Omental fat pad (tissue), 4 donors: ENCODE measurements at places on chromosomes 5 and 9. TPM values are rescaled to one million over a fixed set of nuclear protein-coding genes. Genes with fewer than 3 reads are reported as not detected.

DNA sequence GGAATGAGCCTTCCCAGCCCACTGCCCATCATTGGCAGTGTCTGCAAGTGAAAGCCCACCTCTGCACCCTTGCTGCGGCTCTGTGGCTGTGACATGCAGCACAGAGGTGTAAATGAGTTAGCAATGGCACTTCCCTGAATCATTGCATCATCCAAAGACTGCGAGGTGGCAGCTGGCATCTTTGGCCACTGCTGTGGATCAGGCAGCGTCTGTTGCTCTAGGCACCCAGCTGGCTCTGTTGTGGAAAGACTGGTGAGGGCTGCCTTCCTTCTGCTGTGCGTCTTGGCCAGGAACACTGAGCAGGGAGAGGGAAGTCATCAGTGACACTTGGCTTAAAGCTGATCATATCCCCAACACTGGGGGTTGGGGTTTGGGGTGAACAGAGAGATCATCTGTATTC is 64.5 kb downstream of the MFAP3 start:
- DNase-seq, result no peak

- DNase-seq, result no peak
Measured at GRCh38 chr9:21638104-21638503, 156.0 kb upstream of the IFNE start.

- no peak for DNase-seq
Measured at GRCh38 chr9:125430161-125431011, 168.8 kb downstream of the GAPVD1 start.

- DNase-seq, result no peak
Measured at GRCh38 chr5:17734011-17734410, 99.8 kb downstream of the TAF11L14 start.

DNA sequence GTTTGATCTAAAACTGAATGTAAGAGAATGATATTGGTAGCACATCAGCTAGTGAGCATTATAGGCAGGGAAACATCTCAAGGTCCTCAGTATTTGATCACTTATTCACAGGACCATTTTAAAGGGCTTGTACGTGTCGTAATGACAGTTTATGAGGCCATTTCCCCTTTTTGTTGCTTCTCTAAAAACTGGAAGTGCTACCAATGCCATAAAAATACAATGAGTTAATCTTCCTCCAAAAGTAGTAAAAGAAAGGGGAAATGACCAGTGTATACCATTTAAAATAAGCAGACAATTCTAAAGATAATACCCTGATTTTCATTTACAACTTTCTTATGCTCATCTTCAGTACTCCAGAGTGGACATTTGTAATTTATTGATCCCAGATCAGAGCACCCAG is 285.8 kb upstream of the PCSK5 start:
- no peak for DNase-seq

DNA sequence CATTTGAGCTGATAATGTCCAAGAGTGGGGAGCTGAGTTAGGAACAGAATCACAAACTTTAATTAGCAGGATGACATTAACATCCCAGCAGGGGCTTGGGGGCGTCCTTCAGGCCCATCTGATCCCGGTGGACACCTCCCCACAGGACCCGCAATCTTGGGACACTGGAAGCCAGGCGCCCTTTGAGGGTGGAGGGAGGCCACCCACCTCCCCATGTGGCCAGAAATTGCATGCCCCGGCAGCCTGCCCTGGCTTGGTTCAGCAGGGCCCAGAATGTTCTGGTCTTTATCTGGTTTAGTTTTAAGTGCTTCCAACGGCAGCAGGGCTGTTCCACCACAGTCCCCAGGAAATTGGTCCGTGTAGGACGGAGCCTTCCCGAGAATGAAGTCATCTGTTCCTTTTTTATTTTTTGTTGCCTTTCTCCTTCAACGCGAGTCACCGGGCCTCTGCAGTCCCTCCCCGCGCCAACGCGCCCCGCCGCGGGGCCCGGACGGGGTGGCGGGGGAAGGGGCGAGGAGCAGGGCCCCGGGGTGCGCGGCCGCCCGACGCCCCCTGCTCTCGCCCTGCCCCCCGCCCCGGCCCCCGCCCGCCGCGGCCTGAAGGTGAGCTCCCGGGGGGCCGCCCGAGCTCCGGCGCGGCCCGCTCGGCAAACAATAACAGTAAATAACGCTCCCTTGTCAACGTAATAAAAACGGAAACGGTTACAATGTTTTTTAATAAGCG is 207.9 kb downstream of the C9orf50 start:
- DNase-seq, result no peak

DNA sequence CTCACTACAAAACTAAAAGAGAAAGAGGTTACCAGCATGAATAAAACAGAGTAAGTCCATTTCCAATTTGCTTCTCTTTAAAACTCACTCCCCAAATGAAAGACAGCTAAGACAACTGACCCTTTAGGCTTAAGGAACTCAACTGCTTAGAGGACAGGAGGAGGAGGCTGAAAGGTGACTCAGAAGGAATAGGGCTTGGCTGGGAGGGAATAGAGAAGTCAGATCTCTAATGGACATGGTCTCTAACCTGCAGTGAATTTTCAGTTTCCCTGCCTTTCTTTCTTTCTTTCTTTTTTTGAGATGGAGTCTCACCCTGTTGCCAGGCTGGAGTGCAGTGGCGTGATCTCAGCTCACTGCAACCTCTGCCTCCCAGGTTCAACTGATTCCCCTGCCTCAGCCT is 261.8 kb upstream of the CLINT1 start:
- no peak for DNase-seq

- DNase-seq, result no peak
Measured at GRCh38 chr9:588981-589380, 252.5 kb upstream of the DMRT1 start.

- DNase-seq, result no peak
Measured at GRCh38 chr5:40359832-40360231, 319.9 kb upstream of the PTGER4 start.

DNA sequence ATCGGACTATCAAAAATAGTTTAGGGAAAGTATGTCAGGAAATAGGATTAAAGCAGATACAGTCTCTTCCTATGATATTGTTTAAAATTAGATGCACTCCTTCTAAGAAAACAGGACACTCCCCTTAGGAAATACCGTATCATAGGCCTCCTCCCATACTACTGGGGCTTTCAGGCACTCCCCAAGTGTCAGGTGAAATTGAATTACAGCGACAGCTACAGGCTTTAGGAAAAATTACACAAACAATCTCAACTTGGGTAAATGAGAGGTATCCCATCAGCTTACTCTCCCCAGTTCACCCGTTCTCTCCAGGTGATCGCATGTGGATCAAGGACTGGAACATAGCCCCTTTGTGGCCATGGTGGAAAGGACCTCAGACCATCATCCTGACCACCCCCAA is 110.4 kb upstream of the EPB41L4A start:
- DNase-seq, result no peak

GRCh38 chr9:122975196-122975595 is 34.4 kb downstream of the RABGAP1 start:
- DNase-seq, result no peak

DNA sequence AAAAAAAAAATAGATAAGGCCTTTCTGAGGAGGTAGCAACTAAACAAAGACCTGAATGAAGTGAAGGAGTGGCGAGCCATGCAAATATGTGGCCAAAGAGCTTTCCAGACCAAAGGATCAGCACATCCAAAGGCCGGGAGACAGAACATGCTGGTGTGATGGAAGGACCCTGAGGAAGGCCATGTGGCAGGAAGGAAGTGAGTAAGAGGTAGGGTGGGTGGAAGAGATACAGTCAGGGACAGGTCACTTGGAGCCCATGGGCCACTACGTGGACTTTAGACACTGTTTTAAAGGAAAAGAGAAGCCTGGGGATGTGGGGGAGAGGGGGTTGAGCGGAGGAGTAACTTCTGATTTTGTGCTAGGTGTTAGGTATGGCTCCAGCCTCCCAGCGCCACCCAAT is 31.3 kb downstream of the SPRY4 start:
- no peak for DNase-seq

DNA sequence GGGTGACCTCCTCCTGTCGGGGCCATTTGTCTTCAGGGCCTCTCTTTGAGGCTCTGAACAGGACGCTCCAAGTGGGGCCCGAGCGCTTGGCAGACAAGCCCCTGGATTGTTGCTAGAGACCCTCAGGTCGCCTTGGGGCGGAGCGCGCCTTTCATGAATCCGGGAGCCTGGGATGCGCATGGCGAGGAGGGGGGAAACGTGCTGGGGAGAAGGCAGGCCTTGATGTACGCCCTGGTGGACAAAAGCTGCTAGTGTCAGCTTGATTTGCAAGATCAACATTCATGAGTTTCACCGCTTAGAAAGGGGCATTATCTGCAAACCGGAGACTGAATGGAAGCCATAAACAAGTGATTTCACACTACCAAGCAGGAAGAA is 226.3 kb downstream of the SMARCA2 start:
- DNase-seq, result no peak

DNA sequence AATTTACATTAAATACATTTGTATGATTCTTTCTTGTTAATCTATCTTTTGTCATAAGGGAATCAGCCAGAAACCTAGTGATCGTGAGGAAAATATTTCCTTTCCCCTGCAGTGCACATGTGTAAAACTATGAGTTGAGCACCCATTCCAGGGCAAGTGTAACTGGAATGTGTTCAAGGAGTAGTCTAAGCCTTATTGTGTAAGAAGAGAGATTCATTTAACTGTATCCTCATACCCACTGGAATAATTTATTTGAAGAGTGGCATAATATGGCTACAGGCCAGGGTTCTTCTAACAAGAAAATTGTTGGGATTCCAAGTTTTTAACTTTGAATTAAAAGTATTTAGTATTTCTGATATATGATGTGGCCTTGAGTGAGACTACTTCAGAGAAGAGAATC is 1692.7 kb downstream of the EFNA5 start:
- no peak for DNase-seq

DNA sequence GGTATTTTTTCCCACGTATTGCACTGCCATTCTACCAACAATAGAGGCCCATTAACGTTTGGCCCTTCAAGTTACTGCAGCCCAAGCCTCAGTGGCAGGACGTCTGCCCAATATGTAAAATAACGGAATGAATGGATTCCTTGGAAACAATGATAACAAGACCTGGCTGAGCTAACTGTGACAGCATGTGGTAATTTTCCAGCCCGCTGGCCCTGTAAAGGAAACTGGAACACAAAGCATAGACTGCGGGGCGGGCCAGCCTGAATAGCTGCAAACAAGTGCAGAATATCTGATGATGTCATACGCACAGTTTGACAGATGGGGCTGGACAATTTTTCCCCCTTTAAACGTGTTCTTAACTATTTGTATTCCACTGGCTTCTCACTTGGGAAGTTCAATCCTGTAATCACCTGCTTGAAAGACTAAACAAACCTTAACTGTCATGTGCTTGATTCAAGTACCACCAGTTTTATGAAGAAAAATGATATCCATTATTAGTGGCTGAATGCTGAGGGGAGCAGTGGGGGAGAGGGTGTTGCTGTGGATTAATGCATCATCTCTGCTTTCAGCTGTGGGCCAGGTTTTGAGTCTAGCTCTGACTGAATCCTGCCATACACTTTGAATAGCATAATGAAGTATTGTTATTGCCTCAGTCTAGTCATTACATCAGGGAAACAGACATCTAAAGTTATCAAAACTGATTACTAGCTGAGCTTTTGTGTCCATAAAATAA is 323.9 kb downstream of the TMEM161B start:
- no peak for DNase-seq

DNA sequence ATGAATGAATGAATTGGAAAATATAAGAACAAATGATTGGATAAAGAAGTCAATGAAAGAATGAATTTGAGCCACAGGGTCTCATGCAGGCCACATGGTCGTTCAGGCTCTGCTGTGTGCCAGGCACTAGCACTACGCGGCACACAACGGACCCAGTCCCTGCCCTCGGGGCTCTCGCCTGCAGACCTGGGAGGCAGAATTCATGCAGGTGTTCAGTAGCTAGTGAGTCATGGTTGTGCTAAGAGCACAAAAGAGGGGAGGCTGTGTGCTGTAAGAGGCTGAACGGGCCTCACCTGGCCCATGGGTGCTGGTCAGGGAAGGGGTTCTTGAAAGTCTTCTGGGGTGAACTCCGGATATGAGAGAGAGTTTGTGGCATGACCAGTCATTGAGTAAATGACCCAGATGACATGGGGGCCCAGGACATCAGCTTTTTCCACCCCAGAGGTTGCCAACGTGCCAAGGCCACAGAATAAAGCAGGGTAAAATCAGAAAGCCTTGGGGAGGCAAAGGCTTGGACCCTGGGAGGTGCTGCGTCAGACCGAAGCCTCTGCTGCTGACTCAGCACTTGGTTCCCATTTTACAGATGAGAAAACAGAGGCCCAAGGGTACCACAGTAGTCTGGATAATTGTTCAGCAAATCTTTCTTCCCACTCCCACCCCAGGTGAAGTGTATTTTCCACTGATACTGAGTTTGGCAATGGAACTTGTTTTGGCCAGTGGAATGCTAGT is 264.3 kb upstream of the MVB12B start:
- no peak for DNase-seq

DNA sequence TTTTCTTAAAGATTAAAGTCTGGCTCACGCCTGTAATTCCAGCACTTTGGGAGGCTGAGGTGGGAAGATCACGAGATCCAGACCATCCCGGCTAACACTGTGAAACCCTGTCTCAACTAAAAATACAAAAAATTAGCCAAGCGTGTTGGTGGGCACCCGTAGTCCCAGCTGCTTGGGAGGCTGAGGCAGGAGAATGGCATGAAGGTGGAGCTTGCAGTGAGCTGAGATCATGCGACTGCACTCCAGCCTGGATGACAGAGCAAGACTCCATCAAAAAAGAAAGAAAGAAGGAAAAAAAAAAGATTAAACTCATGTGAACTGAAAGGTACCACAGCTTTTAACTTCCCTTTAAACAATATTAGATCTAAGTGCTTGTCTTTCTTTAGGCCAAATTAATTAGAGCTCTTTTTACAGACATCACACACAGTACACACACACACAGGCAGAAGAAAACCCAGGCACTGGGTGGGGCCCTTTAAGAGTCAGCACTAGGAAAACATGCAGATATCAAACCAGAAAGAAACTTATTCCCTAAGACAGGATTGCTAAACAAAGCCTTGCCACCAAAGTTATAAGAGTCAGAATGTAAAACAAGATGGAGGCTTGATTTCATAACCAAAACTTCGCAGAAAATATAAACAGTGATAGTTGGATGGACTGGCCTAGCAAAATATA is 29.3 kb upstream of the UHRF2 start:
- DNase-seq, result no peak

- DNase-seq, result no peak
Measured at GRCh38 chr5:156407251-156407650, 80.3 kb downstream of the SGCD start.

DNA sequence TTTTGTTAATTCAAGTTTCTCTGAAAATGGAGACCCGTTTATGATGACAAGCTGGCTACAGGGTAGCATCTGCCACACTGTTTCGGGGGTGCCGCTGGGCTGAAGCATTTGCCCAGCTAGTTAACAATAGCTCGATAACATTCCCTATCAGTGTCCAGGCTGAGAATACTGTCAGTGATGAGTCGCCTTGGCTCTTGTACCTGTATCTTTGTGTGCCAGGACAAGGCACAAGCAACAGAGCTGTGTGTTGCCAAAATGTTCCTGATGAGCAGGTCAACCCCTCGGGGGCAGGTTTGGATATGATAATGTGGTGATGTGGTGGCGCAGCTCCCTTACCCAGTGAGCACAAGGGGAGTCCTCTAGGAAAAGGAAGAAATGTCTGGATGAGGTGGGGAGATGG is 7.0 kb downstream of the TGFBI start:
- DNase-seq, result no peak

- DNase-seq, result no peak
Measured at GRCh38 chr5:55407059-55407684, 99.4 kb downstream of the MTREX start.

Gene TAF1L
- not detected for total RNA-seq

Gene CER1
- not detected for total RNA-seq

Gene GARIN3
- total RNA-seq, result not detected

Gene LAMC3
- 0.50 TPM for total RNA-seq

Gene DRD1
- total RNA-seq, result not detected

Gene AMBP
- total RNA-seq, result not detected

Gene HTR4
- not detected for total RNA-seq

Gene DDX4
- total RNA-seq, result not detected

Gene RPS23
- total RNA-seq, result 2,734 TPM
